ENCODE measurements at places on chromosomes 2 and 18.
A peak's percentile ranks its signal among the peaks of the same experiment; 100 is the strongest.

- DNase-seq: no peak
These were observed 314.4 kb upstream of the NT5C1B start for GRCh38 chr2:18903750-18904149.

GRCh38 chr18:63518178-63519012, 23.8 kb upstream of the SERPINB12 start:
- DNase-seq: peak; percentile 38

DNA sequence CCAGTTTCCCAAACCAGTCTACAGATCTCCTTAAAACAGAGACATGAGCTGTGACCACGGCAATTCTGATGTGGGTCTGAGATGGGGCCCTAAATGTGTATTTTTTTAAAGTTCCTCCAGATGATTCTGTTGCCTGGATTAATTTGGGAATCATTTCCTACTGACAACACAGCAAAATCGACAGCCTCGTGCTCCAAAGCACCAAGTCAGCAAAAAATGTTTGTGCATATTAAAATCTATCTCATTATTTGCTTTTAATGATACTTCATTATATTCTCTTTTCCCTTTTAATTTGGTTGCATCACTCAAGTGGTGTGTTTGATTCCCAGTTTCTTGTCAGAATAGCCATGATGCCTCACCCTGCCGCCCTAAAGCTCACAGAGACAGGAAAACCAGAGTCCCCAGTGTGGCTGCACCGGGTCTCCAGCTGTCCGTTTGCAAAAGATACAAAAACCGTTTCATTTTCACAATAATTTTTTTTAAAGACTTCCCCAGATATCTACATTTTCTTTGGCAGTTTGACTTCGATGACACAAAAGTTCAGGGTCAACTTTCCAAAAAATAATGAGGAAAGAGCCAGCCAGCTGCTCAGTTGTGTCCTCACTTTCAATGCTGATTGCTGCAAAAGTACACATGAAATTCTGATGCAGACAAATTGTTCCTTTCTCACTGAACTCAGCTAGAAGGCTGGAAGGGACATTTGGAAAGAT, 443.2 kb upstream of the ID2 start:
- no peak for DNase-seq

GRCh38 chr2:41020358-41020757, 568.5 kb upstream of the SLC8A1 start:
- DNase-seq: no peak

GRCh38 chr2:119616421-119616820, 62.6 kb upstream of the TMEM177 start:
- DNase-seq: no peak

DNA sequence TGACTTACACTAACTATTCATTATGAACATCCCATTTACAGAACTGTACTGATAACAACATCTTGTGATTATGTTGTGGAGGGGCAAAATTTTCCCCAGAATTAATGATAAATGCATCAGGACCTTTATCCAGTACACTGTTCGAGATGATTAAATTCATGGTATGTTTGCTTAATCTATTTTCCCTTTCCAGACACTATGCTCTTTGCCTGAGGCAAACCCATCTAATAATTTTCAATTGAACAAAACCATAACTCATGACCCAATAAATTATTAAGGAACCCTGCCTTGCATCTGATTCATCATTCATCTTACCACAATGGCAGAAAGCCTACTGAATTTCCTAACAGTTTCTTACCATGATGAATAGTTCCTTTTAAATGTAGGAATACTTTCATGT, 385.0 kb downstream of the DSEL start:
- DNase-seq: no peak

- no peak for DNase-seq
These were observed 392.5 kb upstream of the SALL3 start for GRCh38 chr18:78587096-78587495.

DNA sequence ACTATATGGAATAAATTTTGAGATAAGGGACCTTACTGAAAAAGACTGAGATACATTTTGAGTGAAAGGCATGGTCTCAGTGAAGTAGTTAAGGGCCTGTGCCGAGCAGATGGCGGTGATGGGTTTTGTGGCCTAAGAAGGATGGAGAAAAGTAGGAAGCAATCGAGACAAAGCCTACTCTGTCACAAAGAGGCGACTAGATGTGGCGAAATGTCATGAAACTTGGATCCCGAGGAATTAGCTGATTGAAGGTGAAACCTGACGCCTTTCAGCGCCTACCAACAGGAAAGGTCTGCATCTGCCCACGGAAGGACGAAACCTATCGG, 558 bp upstream of the CEP192 start:
- no peak for DNase-seq

DNA sequence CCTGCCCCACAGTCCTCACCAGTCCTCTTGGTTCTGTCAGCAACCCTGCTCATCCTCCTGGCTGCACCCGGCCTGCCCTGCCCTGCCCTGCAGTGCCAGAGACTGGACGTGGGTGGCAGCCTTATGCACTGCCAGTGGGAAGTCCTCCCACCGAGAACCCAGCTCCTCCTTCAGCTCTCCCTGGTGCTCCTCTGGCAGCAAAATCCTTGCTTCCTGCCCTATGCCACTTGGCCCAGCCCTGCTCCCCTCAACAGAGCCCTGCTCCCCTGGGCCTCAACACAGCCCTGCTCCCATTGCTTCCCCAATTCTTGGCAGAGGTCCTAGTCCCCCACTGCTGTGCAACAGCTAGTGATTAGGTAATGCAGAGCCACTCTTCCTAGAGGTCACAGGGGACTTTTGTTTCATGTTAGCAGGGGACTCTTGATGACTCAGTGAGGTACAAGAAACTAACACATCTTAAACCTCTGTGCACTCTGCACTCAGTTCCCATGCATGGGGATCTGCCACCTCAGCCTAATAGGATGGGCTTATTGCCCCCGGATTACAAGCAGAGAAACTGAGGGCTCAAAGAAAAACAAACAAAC, 58.0 kb upstream of the EDAR start:
- DNase-seq: no peak

DNA sequence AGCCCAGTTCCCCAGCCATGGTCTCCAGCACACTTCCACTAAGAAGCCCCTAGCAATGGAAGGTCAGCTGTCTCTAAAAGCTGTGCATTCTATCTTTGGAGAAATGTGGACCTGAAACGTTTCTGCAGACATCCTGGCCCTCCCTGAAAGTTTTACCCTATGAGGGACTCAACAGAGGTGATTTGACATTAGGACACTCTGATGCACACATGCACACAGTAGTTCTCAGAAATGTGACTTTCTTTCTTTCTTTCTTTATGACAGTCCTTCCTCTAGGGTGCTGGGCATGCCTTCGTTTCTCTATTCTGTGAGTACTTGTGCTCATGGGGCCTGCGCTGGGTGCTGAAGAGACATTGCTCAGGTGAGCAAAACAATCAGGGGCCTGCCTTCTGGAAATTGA, 857.3 kb downstream of the RNF144A start:
- DNase-seq: no peak

- DNase-seq: no peak
These were observed 297.1 kb downstream of the ARHGAP15 start for GRCh38 chr2:143426296-143426695.

DNA sequence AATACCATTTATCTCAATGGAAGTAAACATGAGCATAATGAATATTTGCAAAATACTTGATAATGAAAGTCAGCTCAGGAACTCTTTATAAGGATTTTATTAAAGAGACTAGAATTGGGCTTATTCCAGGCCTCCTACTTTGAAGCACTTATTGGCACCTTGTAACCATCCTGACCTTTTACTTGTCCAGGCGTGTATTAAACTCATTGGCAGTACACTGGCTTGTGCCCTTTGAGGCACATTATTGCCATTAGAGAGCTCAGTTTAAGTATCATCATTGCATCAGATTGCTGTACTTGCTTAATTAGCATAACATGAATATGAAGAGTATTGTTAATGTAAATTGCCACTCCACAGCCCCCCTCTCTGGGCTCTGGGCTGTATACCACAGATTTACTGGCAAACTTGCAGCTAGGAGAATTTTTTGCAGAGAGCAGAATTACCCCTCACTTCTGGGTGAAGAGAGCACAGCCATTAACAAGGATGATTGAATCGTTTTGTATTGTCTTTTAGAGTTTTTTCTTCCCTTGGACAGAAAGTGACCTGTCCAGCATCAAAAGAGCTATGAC, 72.5 kb downstream of the XIRP2 start:
- no peak for DNase-seq

GRCh38 chr18:49249521-49249920, 210.9 kb downstream of the DYM start:
- DNase-seq: no peak

GRCh38 chr2:190979906-190980629, 33.9 kb downstream of the STAT1 start:
- DNase-seq: no peak

GRCh38 chr2:237509905-237510304, 22.9 kb downstream of the MLPH start:
- DNase-seq: no peak

DNA sequence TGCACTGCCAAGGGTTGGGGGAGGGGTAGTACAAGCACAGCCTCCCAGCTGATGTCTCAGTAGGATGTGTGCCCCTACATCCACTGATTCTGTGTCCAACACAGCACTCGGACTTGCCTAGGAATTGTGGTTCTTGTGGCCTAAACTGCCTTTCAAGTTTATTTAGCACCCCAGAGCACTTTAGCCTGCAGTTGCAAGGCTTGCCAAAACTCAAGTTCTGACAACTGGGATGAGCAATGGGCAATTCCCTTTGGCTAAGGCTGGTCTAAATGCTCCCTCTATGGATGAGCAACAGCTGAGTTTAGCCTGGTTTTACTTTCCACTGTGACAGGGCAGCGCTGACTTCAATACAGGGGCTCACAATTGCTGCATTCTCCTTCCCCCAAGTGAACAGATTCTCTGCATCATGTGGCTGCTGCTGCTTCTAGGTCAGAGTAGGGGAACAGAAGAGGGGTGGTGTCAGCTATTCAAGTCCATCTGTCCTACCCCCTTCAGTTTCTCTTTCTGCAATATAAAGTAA, 471.5 kb downstream of the PIK3C3 start:
- DNase-seq: no peak

DNA sequence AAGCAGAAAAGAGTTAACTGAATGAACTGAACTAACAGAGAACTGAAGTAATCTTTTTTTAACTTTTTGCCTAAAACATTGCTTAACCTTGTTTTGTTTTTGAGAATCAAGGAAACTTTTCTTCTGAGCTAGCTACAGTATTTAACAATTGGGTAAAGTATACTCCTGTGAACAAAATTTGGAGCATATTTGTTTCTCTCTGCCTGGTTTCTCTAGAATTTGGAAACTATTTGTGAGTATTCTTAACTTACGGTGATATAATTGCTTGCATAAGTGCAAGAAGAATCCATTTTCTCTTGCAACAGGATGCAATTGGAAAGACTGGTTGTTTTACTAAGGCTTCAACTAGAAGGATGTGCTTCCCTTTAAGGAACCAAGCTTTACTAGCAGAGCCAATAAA, 65.9 kb upstream of the FAM98A start:
- no peak for DNase-seq

DNA sequence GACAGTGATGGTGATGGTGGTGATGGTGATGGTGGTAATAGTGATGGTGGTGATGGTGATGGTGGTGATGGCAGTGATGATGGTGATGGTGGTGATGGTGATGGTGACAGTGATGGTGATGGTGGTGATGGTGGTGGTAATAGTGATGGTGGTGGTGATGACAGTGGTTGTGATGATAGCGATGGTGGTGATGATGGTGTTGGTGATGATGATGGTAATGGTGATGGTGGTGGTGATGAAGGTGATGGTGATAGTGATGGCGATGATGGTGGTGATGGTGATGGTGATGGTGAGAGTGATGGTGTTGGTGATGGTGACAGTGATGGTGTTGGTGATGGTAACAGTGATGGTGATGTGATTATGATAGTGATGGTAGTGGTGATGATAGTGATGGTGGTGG, 94.3 kb downstream of the ASB1 start:
- DNase-seq: no peak

- DNase-seq: no peak
These were observed 1.8 kb upstream of the CDH2 start for GRCh38 chr18:28178720-28179119.

- DNase-seq: no peak
These were observed 481.9 kb downstream of the TMX3 start for GRCh38 chr18:68233018-68233417.

- DNase-seq: no peak
These were observed 248.9 kb downstream of the ANAPC1 start for GRCh38 chr2:111634995-111635538.

- DNase-seq: no peak
These were observed 31.8 kb upstream of the OTOS start for GRCh38 chr2:240172071-240172895.

DNA sequence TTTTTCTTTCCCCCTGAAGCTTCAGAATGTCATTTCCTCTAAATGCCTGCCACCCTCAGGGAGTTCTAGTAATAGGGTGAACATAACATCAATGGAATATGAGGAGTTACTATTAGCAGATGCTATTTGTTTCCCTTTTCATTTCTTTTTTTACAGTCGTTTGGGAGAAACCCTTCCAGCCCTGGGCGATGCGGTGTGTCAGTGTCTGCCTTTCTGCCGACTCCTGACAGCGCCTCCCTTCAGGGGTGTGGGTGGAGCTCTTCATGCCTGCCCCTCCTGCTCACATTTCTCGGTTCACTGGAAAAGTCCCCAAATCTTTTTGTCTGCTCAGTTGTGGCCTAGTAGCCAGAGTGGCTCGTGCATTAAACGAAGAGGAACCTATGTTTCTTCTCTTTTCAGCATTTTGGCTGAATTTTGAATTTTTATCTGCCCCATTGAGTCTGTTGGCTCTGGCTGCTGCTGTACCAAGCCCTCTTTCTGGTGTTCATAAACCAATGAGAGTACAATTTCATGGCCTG, 72.3 kb downstream of the FMNL2 start:
- peak; percentile 62 for DNase-seq

DNA sequence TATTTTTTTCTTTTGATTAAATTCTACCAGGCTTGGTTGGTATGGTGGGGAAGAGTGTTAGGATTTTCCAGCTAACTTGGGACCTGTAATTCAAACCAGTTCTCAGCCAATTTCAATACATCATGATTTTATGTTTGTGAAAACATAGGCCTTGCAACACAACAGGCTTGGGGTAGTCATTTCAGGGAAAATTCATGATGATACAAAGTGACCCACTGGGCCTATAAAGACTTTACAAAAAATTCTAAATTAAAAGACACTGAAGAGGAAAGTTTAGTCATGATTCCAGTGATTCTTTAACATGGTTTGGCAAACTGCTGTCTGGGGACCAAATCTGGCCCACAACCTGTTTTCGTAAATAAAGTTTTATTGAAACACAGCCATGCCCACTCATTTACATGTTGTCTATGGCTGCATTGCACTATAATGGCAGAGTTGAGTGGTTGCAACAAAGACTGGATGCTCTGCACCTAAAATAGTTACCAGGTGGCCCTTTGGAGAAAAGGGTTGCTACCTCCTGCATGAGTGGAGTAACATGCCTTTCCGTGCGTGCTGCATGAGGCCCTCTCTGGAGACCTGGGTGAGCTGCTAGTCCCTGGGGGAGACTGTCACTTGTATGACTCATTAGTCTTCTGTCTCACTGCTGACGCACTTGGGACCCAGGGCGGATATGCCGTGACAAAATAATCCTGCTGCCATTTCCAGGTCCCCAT, 73.6 kb downstream of the NPAS2 start:
- no peak for DNase-seq

DNA sequence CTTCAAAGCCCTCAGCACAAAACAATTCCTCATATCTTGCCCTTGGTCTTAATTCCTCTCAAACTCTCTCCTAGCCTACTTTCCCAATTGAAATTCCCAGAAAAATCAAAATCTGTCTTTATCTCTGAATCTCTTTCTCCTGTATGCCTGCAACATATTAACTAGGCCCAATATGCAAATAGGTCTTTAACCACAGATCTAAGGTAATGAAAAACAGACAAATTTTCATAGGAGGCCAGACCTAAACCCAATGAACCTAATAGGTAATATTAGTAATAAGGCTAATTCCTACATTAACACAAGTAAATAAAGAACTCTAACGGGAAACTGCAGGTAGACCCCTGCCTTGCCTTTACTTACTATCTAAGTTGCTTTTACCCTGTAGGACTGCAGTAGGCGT, 41.4 kb downstream of the WDR33 start:
- DNase-seq: no peak

All from germinal center (tissue), 1 donor.